NCI-H1417 treated with DMSO at 0.1 percent for 48 hours (cell line): ENCODE measurements at places on chromosomes 16 and 17.

DNA sequence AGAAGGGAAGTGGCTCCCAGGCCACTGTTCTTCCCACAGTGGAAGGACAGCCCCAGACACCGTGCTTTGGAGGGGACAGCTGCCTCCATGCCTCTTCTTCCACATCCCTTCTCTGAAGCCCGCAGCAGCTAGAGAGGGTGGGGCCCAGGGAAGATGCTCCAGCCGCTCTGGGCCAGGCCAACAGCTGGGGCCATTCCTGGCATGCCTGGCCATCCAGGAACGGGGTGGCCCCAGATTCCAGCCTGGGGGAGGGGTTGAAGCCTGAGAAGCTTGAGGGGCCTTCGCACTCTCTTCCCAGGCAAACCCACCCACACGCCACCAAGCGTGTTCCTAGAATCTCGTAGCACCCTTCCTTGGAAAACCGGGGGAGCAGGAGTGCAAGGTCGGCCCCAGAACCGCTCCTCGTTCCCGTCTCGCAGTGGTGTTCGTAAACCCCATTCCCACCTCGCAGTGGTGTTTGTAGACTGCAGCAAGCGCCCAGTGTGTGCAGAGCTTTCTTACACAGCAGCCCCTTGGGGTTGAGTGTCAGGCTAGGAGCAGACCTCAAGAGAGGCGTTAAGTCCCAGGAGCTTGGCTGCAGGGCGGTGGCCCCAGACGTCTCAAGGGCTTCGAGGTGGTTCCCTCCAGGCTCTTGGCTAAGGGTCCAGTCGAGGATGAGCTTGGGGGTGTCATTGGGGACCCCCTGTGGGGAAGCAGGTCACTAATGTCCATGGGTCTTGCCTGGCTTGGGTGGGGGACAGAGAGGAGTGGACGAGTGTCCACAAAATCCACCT is 2.7 kb downstream of the CDH15 start:
- DNase-seq: no peak

GRCh38 chr17:846901-847843 is 65.0 kb downstream of the MRM3 start:
- no peak for DNase-seq

DNA sequence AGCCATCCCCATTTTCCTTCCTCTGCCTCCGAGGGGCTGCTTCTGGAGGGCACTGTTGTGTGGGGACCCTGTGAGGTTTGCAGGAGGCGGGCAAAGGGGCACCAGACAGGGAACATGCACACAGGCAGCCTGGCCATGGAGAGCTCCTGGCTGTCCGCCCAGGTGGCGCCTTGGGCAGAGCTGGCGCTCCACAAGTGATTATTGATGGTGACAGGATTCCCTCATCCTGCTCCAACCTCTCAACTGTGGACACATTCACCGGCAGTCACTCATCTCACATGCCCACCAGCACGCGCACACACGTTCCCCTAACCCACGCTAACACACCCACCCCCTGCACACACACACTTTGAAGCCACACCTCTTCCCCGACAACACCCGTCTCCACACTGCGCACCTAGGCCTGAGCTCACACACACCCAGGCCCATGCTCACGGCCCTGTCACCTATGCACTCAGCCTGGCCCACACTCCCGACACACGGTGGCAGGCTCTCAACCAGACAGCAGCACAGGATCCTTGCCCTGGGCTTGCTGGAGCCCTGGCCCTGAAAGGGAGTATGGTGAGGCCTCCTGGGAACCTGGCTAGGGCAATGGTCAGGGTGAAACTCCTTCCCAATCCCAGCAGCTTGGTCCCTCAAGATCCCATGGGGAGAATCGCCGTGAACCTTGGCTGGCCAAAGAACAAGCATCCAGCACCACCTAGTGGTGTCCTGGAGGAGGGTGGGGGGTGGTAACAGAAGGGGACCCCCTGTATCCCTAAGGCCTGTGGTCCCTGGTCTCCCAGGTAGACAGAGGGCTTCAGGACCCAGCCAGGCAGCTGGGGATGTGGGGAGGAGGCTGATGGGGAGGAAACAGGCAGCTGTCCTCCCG is 3.6 kb downstream of the PNMT start:
- no peak for DNase-seq

DNA sequence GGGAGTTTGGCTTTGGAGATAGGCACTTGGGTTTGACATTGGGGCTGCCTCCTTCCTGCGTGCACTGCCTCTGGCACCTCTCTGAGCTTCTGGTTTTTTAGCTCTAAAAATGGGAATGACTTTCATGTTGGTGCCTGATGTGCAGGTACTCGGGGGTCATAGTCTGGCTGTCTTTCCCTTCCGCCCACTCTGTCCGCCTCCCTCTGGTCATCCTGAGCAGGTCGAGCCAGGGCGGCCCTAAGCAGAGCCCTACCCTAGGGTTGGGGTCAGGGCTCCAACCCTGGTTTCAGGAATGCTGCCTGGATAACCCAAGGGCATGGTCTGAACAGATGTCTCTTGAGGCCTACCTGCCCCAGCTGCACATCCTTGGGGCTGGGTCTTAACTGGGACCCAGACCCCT is 64.8 kb downstream of the CMIP start:
- DNase-seq: no peak

DNA sequence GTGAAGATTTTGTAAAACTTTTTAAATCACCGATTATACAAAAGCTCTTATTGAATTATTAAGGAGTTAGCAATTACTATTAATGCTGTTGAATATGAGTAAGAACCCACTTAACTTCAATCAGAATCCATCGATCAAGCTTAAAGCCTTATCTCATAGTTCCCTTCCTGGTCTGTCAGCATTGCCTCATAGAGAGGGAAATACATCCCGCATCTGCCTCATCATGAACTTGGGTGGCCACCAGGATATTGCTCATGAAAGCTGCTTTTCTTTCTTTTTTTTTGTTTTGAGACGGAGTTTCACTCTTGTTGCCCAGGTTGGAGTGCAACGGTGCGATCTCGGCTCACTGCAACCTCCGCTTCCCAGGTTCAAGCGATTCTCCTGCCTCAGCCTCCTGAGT is 66.7 kb downstream of the PIGL start:
- no peak for DNase-seq

GRCh38 chr16:85366031-85366763 is 246.9 kb upstream of the GSE1 start:
- no peak for DNase-seq

- no peak for DNase-seq
Measured at GRCh38 chr17:68606451-68607307, 5.5 kb upstream of the FAM20A start.

GRCh38 chr17:39327109-39327508 is 74.3 kb downstream of the FBXL20 start:
- DNase-seq: no peak

- DNase-seq: no peak
Measured at GRCh38 chr16:82192665-82193064, 22.6 kb upstream of the MPHOSPH6 start.

DNA sequence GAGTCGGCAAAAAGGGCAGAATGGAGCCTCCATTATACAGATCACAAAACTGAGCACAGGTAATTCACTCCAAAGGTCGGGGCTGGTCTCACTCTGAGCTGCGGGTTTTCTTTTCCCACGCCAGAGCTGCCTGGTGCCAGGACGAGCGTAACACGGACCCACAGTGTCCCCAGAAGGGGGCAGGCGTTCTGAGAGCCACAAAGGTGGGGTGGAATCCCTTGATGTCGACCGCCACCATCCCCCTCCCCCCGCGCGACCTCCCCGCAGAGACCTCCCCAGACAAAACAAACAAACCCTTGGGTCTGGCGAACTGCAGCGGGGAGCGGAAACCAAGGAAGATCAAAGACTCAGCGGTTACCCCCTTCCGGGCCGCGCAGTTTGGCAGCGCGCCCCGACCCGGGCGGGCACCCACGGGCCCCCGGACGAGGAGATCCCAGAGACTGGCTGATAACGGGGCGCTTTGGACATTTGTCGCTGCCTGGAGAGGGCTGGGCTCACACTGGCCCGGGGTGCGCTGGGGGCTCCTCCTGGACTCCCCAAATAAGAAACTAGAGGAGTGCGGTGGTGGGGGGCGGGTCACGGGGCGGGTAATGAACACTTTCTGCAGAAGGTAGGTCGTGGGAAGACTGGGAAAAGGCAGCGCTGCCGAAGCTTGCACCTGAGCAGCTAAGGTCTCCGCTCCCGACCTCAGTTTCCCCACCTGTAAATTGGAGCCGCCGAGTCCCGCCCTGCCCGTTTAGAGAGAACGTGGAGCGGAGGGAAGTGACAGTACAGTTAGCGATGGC is 664 bp upstream of the NKD1 start:
- DNase-seq: no peak

- DNase-seq: no peak
Measured at GRCh38 chr16:2005646-2006045, 4.0 kb downstream of the ZNF598 start.

GRCh38 chr17:59972778-59973177 is 8.2 kb upstream of the RNFT1 start:
- DNase-seq: no peak

DNA sequence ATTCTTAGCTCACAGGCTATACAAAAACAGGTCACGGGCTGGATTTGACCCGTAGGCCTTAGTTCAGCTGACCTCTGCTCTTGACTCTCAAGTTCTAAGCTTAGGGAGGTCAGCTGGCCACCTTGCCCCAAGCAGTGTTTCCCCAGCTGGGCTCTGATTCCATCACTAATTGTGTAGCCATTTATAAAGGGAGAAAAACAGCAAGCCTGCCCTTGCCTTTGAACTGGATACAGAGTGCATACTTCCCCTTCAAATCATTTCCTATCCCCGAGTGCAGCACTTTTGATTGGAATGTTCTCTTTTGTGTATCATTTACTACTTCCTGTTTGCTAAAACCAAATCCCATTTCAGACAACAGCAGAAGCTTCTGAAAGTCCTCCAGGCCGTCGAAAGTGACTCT is 153.6 kb downstream of the KATNIP start:
- DNase-seq: no peak

- DNase-seq: no peak
Measured at GRCh38 chr17:73274490-73274889, 12.8 kb upstream of the CPSF4L start.

DNA sequence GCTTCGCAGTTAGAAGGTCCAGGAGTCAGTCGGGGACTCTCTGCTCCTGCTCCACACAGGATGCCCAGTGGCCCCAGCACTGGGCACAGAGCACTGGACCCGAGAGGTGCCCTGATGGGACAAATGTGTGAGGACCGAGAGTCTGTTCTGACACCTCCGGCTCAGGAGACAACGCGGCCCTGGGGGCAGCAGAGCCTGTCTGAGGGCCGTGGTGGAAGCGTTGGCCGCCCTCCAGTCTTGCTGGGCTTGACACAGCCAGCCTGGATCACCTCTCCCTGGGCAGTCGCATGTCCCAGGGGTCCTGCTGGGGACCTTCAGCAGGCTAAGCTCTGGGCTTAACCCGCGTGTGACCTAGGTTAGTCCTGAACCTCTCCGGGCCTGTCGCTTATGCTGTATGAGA is 23.1 kb downstream of the LGALS9 start:
- DNase-seq: no peak

- no peak for DNase-seq
Measured at GRCh38 chr16:9053006-9053601, 38.3 kb upstream of the HAPSTR1 start.

- no peak for DNase-seq
Measured at GRCh38 chr16:54587176-54587515, 300.6 kb upstream of the IRX3 start.

DNA sequence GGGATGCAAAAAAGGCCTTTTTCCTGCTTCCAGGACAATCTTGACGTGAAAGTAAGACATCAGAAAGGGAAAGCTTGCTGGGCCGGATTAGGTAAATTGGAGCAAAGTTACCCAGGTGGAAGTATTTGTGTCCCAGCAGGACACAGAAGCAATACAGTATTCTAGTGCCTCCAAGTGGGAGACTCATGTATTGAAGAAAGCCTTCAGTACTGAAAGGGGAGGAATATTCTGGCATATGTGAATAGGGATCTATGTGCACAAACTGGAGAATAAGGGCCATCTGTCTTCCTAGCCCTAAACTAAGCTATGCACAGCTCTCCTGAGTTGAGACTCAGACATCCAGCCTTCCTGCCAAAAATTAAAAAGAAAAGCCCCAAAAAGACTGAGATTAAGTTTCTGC is 327.3 kb upstream of the CDH8 start:
- no peak for DNase-seq

DNA sequence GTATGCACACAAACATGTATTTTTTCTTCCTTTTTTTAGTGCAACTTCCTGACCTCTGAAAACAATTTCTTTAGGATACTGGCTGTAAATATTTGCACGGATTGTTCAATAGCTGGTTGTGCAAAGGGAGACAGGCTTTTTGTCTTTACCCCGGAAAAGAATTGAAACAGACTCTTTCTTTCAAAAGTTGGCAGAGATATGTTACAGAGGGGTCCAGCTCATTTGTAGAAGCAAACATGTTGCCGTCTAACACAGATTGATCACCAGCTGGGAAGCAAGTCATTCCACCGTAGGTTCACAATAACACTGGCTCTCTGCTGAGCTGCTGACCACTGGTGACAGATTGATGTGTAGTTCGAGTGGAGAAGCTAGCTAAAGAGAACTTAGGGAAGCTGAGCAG is 130.9 kb downstream of the STX8 start:
- DNase-seq: no peak

- no peak for DNase-seq
Measured at GRCh38 chr17:11369575-11369974, 128.6 kb downstream of the SHISA6 start.

DNA sequence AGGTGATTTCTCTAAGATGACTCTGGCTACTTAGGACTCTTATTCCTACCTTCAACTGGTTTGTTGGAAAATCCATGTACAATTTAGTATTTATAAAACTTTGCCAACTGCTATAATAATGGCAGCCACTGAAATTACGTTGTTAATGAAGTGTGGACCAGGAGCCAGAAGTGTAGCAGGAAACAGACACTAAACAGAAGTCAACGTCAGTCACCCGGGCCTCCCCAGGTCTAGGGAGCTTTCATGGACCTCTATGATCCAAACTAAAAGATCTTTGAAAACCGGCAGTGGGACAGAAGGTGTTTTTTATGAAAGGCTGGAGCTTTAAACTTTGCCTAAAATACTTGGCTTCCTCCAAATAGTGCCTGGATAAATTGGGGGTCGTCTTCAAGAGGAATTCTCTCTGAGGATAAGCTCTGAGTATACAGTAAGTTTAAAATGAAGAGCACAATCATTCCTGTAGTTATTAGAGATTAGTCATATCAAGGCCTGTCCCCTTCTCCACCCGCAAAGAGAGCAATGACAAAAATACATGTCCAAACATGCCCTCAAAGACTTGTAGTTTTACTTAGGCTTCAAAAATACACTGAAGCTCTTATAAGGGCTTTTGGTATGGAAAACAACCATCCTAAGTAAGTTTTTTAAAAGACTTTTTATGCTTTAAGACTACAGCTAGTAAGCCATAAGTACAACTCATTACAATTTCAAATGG is 34.6 kb downstream of the DCUN1D3 start:
- DNase-seq: no peak

GRCh38 chr16:65313936-65314626 is 192.2 kb upstream of the CDH11 start:
- DNase-seq: no peak

GRCh38 chr17:40283662-40284061 is 4.0 kb upstream of the CDC6 start:
- DNase-seq: no peak

GRCh38 chr17:8212312-8213180 is 2.2 kb upstream of the AURKB start:
- no peak for DNase-seq
